Renal cortical epithelial cell (primary cell): ENCODE measurements at places on chromosomes 7 and 10. TPM values are rescaled to one million over a fixed set of nuclear protein-coding genes. Genes with fewer than 3 reads are reported as not detected.

The HYAL4 gene
- not detected in 2 replicates for total RNA-seq

The AS3MT gene
- total RNA-seq, result 6.1 and 11.4 TPM in 2 replicates

The SORCS3 gene
- 0.70 and 1.4 TPM in 2 replicates for total RNA-seq

The HTRA1 gene
- 11.5 and 27.9 TPM in 2 replicates for total RNA-seq

The FBXW4 gene
- 32.3 and 43.2 TPM in 2 replicates for total RNA-seq

The MINDY4 gene
- 3.3 and 8.8 TPM in 2 replicates for total RNA-seq

The SGCE gene
- 66.0 and 129 TPM in 2 replicates for total RNA-seq

The OR6B1 gene
- total RNA-seq, result not detected in 2 replicates

The HOXA4 gene
- 0.17 and 0.75 TPM in 2 replicates for total RNA-seq

The PHYHIPL gene
- 0.15 and 0.35 TPM in 2 replicates for total RNA-seq

The NUTM2A gene
- total RNA-seq, result 0.35 and 1.5 TPM in 2 replicates

The ZNF365 gene
- 6.7 and 8.2 TPM in 2 replicates for total RNA-seq

The TAS2R4 gene
- 1.8 TPM in 1 of 2 replicates, not detected in the other for total RNA-seq

The PON3 gene
- total RNA-seq, result 0.05 TPM in 1 of 2 replicates, not detected in the other

The EMX2 gene
- total RNA-seq, result 2.8 and 15.9 TPM in 2 replicates

The MYOZ1 gene
- total RNA-seq, result 0.87 and 1.0 TPM in 2 replicates

The PRKG1 gene
- 1.0 and 2.3 TPM in 2 replicates for total RNA-seq

The RNF148 gene
- total RNA-seq, result 0.15 TPM in 1 of 2 replicates, not detected in the other

The EN2 gene
- total RNA-seq, result 0.05 TPM in 1 of 2 replicates, not detected in the other

The SPAM1 gene
- not detected in 2 replicates for total RNA-seq

The ERVW-1 gene
- total RNA-seq, result not detected in 2 replicates

The BMPER gene
- 0.35 TPM in 2 replicates for total RNA-seq

The PLA2G12B gene
- 0.05 TPM in 1 of 2 replicates, not detected in the other for total RNA-seq

The ACBD7 gene
- total RNA-seq, result 1.3 and 2.4 TPM in 2 replicates

The GNGT1 gene
- 0.05 TPM in 1 of 2 replicates, not detected in the other for total RNA-seq

The TRIP6 gene
- 87.9 and 95.2 TPM in 2 replicates for total RNA-seq

The CYP26C1 gene
- 0.52 and 0.65 TPM in 2 replicates for total RNA-seq

The BRAT1 gene
- total RNA-seq, result 24.5 and 26.4 TPM in 2 replicates

The CUZD1 gene
- 0.69 and 1.2 TPM in 2 replicates for total RNA-seq

The FAM237B gene
- total RNA-seq, result not detected in 2 replicates

The PGAM2 gene
- total RNA-seq, result 0.15 TPM in 1 of 2 replicates, not detected in the other

The NYAP1 gene
- total RNA-seq, result 0.20 TPM in 1 of 2 replicates, not detected in the other

The NFKB2 gene
- total RNA-seq, result 52.4 and 57.3 TPM in 2 replicates

The NKX1-2 gene
- total RNA-seq, result not detected in 2 replicates

The MSS51 gene
- total RNA-seq, result 0.69 and 1.5 TPM in 2 replicates

The CXCL12 gene
- 2.1 and 5.4 TPM in 2 replicates for total RNA-seq

The NRG3 gene
- 0.05 and 0.87 TPM in 2 replicates for total RNA-seq

The ACHE gene
- 0.94 and 1.2 TPM in 2 replicates for total RNA-seq

The UFSP1 gene
- total RNA-seq, result 2.1 and 5.2 TPM in 2 replicates

The IGFBP1 gene
- total RNA-seq, result 0.15 and 0.17 TPM in 2 replicates

The AMPH gene
- total RNA-seq, result 0.17 TPM in 1 of 2 replicates, not detected in the other

The CD36 gene
- 0.52 and 0.70 TPM in 2 replicates for total RNA-seq

The GRB10 gene
- 48.8 and 73.8 TPM in 2 replicates for total RNA-seq
